ENCODE measurements at places on chromosomes 6 and 20. TPM values are rescaled to one million over a fixed set of nuclear protein-coding genes. Genes with fewer than 3 reads are reported as not detected.

DNA sequence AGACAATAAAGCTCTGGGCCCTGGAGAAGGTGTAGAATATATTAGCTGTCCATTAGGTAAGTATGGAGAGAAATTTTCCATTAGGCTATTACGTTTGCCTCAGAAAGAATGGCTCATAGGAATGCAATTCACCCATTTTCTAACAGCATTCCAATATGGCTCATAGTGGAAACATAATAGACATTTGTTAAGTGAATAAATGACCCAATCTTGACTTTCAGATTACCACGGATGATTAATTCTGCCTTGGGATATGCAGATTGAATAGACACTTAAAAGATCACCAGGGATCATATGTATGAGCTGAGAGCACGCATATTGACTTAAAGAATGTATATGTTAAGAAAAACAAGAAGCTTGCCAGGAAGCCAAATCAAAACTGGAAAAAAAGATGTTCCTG, 209.1 kb upstream of the CDYL start:
- H3K27me3 ChIP-seq: peaks cover 10% of the 10 kb centered on the region
- no peak overlapping the region for H3K4me3 ChIP-seq
- H3K27ac ChIP-seq: no peak overlapping the region
- no peaks in the 10 kb centered on the region for H3K36me3 ChIP-seq

DNA sequence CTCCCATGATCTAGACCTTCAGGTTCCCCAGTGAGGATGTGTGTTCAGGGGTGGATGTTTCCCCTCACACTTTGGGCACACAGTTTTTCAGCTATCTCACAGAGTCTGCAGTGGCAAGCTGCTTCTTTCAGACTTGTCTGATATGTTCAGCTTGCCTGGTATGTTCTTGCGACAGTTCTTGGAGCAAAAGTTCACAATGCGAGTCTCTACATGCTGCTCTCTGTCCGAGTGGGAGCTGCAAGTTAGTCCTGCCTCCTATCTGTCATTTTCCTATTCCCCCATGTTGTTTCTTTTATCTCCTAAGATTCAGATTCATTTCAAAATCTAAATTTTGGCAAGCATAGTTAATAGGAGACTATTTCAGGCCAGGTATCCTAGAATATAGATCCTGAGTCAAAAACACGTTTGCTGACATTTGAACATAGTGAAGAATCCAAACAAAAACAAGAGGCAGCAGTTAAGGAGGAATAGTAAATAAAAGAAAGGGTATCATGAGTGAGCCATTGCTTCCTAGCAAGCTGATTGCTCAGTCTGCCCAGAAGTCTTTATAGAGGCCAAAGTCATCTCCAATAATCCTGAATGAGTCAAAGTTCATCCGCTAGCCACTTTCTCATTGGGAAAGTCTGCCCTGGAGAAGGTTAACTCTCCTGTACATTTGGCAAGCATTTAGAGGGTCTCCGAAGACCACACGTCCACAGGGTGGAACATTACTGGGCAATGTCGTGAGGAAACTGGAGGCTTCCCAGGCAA, 140.2 kb upstream of the MOCS1 start:
- no peak overlapping the region for H3K27ac ChIP-seq
- no peaks in the 10 kb centered on the region for H3K27me3 ChIP-seq
- DNase-seq: no peak
- no peak overlapping the region for H3K4me3 ChIP-seq
- H3K36me3 ChIP-seq: no peaks in the 10 kb centered on the region
- H3K4me1 ChIP-seq: no peaks in the 10 kb centered on the region

GRCh38 chr20:57893366-57893999, 183.7 kb upstream of the PMEPA1 start:
- no peak overlapping the region for H3K4me3 ChIP-seq
- no peaks in the 10 kb centered on the region for H3K36me3 ChIP-seq
- no peaks in the 10 kb centered on the region for H3K4me1 ChIP-seq
- H3K27me3 ChIP-seq: peaks cover 45% of the 10 kb centered on the region

DNA sequence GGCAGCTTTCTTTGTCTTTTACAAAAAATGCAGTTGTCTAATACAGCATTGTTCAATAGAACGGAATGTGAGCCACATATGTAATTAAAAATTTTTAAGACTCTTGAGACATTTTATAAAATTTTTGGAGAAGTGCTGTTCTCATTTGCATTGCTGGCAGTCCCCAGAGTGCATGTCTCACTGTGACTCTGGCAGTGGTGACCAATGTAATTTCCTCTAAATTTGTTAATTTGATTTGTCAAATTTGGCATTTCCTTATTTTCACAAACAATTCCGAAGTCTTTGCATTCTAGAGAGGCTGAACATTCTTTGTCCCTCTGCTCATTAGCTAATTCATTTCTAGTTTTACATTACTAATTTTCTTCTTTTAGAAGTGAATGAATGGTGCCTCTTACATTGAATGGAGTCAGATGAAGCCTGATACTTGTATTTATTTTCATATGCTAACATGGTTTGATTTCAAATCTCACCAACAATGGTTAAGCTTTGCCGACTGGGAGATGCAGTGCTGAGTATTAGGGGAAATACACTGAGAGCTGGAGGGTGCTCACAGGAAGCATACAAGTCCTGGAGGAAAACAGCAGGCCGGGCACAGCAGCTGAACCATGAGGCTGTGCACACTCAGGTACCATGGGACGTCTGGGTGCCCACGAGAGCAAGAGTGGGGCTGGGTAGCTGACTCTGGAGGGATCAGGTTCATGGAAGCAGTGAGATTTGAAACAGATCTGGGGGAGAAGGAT, 68.5 kb upstream of the ARMC2 start:
- no peak overlapping the region for H3K27ac ChIP-seq
- no peaks in the 10 kb centered on the region for H3K36me3 ChIP-seq
- H3K4me3 ChIP-seq: no peak overlapping the region

- H3K36me3 ChIP-seq: no peaks in the 10 kb centered on the region
- H3K4me1 ChIP-seq: no peaks in the 10 kb centered on the region
- H3K27ac ChIP-seq: no peak overlapping the region
- H3K27me3 ChIP-seq: no peaks in the 10 kb centered on the region
These were observed 404.1 kb downstream of the C6orf118 start for GRCh38 chr6:164905311-164905710.

- H3K27me3 ChIP-seq: no peaks in the 10 kb centered on the region
- H3K4me3 ChIP-seq: no peak overlapping the region
- peaks cover 67% of the 10 kb centered on the region for H3K36me3 ChIP-seq
These were observed 48.5 kb downstream of the STK4 start for GRCh38 chr20:45014671-45015415.

Gene MYLIP
- 19.8 TPM for total RNA-seq

Gene C6orf132
- not detected for total RNA-seq

Gene ZSCAN16
- 5.9 TPM for total RNA-seq

Gene WFDC12
- total RNA-seq: not detected

Gene OARD1
- total RNA-seq: 33.1 TPM
